ENCODE measurements at places on chromosomes 11 and 22. TPM values are rescaled to one million over a fixed set of nuclear protein-coding genes. Genes with fewer than 3 reads are reported as not detected.

DTX4 gene
- polyA plus RNA-seq: 0.02 TPM

CLCF1 gene
- 0.58 TPM for polyA plus RNA-seq

- no peak overlapping the region for H3K27ac ChIP-seq
- H3K4me1 ChIP-seq: no peaks in the 10 kb centered on the region
- H3K4me3 ChIP-seq: no peak overlapping the region
- H3K36me3 ChIP-seq: peaks cover 11% of the 10 kb centered on the region
Measured at GRCh38 chr11:32960553-32961164, 55.0 kb upstream of the DEPDC7 start.

SLC5A1 gene
- not detected for polyA plus RNA-seq

RFPL2 gene
- polyA plus RNA-seq: 2.4 TPM

PHLDA2 gene
- polyA plus RNA-seq: not detected

GRCh38 chr11:72812604-72812966, 1.6 kb upstream of the ATG16L2 start:
- H3K4me3 ChIP-seq: peak overlapping the region; percentile 99
- peaks cover 44% of the 10 kb centered on the region for H3K4me1 ChIP-seq
- H3K27ac ChIP-seq: peak overlapping the region; percentile 97
- H3K36me3 ChIP-seq: no peaks in the 10 kb centered on the region
- H3K27me3 ChIP-seq: no peaks in the 10 kb centered on the region
- DNase-seq: no peak

DNA sequence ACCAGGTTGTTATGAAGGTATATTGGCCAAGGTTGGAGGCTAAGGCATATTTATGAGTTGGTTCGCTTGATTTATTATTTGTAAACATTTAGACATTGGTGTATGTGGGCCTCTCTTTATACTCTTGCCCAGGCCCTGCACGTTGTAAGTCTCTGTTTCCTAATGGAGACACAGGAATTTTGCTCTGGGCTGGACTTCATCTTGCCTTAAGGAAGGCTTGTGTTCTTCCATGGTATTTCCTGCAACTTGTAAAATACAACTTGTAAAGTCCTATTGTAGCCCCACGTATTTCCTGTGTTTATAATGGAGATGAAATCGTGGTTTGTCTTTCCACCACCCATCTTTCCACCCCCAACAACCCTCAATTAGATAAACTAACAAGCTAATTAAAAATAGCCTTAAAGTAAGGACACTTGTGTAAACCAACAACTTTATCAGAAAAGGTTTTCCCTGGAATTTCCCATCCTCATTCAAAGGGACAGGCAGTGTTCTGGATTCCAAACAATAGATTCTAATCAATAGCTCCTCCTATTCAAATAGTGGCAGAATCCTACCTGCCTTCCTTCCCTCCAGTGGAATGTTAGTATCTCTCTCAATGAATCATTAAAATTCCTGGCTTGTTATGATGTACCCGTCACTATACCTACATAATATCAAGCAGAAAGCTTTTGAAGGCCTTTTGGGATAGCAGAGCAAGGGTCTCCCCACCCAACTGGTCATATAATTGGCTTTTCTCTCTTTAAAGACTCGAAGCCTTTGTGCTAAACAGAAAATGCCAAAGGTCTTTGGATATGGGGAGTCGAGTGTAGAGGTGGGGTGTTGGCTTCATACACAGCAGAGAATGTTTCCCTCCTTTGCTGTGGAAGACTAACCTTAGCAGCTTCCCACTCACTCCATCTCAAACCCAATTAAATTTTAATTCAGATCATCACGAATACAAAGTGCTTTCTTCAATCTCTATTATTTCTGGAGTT, 77.1 kb downstream of the UBASH3B start:
- H3K27me3 ChIP-seq: no peaks in the 10 kb centered on the region
- H3K27ac ChIP-seq: no peak overlapping the region
- no peak overlapping the region for H3K4me3 ChIP-seq
- H3K36me3 ChIP-seq: peaks cover 3% of the 10 kb centered on the region

DNA sequence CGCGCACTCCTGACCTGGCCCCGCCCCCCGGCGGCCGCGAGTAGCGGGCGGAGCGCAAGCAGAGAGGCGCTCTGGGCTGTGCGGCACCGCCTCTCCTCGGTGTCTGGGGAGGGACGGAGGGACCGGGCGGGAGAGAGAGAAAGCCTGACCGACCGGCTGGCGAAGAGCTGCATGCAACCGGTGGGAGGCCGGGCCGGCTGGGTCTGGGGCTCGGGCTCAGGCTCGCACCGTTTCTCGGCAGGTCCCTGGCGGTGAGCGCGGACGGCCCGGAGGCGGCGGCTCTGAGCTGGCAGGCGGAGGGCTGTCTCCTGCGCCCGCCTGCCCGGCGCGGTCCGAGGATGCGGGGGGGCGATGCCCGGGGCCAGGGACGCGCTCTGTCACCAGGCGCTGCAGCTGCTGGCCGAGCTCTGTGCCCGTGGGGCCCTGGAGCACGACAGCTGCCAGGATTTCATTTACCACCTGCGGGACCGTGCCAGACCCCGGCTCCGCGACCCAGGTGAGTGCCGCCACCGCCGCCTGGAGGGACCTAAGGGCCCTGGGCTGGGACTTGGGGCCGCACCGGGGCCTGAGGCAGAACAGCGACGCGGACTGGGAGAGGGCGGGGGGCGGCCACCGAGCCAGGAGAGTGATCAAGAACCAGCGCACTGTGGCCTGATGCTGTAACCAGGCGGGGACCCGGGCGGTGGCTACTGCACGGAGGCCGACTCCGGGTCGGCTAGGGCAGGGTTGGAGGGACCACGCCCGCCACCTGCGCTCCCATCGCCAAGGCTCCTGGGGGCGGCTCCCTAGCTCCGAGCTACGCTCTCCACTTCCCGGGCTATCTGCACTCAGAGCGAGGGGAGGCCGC, at the start of gene SYT9:
SYT9 (plus strand) TSS at position 69 of the 847 bp plus-strand sequence; CDS start at position 352, 283 bp downstream.
- H3K4me1 ChIP-seq: peaks cover 4% of the 10 kb centered on the region
- no peak within 1 kb of the TSS for H3K4me3 ChIP-seq
- H3K27ac ChIP-seq: no peak within 1 kb of the TSS

GRCh38 chr11:37755521-37755920, 1157.5 kb upstream of the RAG2 start:
- H3K4me3 ChIP-seq: no peak overlapping the region
- H3K4me1 ChIP-seq: no peaks in the 10 kb centered on the region
- H3K27me3 ChIP-seq: no peaks in the 10 kb centered on the region
- no peak for DNase-seq
- no peaks in the 10 kb centered on the region for H3K36me3 ChIP-seq

GRCh38 chr11:36824349-36824748, 226.3 kb upstream of the RAG2 start:
- H3K4me1 ChIP-seq: no peaks in the 10 kb centered on the region
- DNase-seq: no peak
- H3K27me3 ChIP-seq: peaks cover 3% of the 10 kb centered on the region
- no peak overlapping the region for H3K27ac ChIP-seq

ZNF408 gene
- 6.3 TPM for polyA plus RNA-seq

DNA sequence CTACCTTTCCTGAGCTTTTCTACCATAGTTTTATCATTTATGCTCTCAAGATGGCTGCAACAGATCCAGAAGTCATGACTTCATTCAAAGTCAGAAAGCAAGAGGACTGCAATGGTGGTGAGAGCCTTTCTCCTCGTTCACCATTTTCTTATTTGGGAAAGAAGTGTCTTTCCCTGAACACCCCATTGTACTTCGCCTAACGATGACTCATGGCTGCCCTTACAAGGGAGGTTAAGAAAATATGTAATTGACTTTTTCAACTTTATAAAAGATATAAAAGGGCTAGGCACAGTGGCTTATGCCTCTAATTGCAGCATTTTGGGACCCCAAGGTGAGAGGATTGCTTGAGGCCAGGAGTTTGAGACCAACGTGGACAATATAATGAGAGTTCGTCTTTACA, 541.7 kb downstream of the METTL15 start:
- no peaks in the 10 kb centered on the region for H3K27me3 ChIP-seq
- no peaks in the 10 kb centered on the region for H3K4me1 ChIP-seq
- DNase-seq: no peak
- H3K27ac ChIP-seq: no peak overlapping the region
- H3K4me3 ChIP-seq: no peak overlapping the region
- H3K36me3 ChIP-seq: no peaks in the 10 kb centered on the region

DNA sequence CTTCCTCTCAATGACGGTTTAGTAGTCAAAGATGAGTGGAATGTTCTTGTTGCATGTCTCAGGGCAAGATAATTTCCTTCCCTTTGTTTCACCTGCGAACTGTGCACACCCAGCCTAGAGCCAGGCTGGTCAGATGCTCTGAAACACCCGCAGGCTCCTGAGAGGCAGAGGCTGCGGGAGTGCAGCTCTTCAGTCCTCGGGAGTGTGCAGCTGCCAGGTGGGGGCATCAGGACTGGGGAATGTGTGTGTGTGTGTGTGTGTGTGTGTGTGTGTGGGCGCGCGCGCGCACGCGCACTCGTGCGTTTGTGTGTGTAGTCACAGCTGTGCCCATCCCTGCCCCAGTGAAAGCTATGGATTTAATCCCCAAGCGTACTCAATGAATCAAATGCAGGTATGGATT, 136.2 kb upstream of the NTM start:
- no peak for DNase-seq
- H3K36me3 ChIP-seq: no peaks in the 10 kb centered on the region
- no peak overlapping the region for H3K27ac ChIP-seq
- no peaks in the 10 kb centered on the region for H3K4me1 ChIP-seq
- no peak overlapping the region for H3K4me3 ChIP-seq

DNA sequence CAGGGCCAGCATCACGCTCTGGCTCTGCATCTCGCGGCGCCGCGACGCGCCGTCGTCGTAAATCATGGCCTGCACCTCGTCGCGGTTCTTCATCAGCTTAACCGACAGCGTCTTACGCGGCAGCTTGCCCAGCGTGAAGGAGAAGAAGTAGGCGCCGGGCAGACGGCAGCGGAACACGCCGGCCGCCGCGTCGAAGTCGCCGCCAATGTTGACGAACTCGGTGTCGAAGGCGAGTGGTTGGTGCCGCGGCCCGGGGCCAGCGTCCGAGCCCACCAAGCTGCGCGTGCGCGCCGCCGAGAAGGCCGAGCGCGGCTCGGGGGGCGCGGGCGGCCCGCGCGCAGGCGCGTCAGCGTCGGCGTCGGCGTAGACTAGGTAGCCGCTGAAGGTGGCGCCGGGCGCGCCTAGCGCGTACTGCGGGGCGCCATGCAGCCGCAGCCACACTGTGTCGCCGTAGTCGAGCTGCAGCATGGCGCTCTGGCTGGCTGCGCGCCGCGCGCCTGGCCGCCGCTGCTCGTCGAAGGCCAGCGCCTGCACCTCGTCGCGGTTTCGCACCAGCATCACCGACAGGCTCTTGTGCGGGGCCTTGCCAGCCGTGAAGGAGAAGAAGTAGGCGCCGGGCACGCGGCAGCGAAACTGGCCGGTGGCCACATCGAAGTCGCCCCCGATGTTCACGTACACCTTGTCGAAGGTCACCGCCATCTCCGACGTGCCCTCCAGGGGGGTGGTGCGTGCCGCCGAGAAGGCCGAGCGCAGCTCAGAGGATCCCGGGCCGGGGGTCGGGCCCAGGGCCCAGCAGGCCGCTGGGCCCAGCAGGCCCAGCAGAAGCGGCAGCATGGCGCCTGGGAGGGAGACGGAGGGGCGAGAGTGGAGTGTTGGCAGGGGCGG, 3.7 kb downstream of the FAM180B start:
- H3K27me3 ChIP-seq: peaks cover 24% of the 10 kb centered on the region
- no peak overlapping the region for H3K27ac ChIP-seq
- no peaks in the 10 kb centered on the region for H3K36me3 ChIP-seq
- no peak overlapping the region for H3K4me3 ChIP-seq

OR9G4 gene
- not detected for polyA plus RNA-seq

GRCh38 chr11:102546427-102546826, 15.9 kb upstream of the MMP7 start:
- DNase-seq: no peak
- H3K27me3 ChIP-seq: no peaks in the 10 kb centered on the region

GRCh38 chr11:78201096-78201818, 12.5 kb downstream of the USP35 start:
- peak overlapping the region; percentile 97 for H3K27ac ChIP-seq
- H3K4me3 ChIP-seq: peak overlapping the region; percentile 71
- no peaks in the 10 kb centered on the region for H3K27me3 ChIP-seq

PKNOX2 gene
- polyA plus RNA-seq: not detected

KRTAP5-8 gene
- not detected for polyA plus RNA-seq

DNA sequence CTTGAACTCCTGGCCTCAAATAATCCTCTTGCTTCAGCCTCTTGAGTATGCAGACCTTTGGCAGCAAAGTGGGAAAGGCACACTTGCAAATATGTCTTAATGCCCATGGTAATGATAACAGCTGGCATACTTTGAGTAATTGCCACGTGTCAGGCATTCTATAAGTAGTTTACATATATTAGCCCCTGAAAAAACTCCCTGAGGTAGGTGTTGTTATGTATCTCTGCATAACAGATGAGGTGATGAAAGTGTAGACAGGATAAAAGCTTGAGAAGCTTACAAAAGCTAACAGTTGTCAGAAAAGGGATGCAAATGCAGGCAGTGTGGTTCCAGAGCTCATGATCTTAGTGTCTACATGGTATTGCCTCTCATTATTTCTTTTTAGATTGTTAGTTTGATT, 291.1 kb upstream of the C11orf87 start:
- H3K4me3 ChIP-seq: no peak overlapping the region
- H3K4me1 ChIP-seq: no peaks in the 10 kb centered on the region
- H3K27ac ChIP-seq: no peak overlapping the region
- DNase-seq: no peak

DNA sequence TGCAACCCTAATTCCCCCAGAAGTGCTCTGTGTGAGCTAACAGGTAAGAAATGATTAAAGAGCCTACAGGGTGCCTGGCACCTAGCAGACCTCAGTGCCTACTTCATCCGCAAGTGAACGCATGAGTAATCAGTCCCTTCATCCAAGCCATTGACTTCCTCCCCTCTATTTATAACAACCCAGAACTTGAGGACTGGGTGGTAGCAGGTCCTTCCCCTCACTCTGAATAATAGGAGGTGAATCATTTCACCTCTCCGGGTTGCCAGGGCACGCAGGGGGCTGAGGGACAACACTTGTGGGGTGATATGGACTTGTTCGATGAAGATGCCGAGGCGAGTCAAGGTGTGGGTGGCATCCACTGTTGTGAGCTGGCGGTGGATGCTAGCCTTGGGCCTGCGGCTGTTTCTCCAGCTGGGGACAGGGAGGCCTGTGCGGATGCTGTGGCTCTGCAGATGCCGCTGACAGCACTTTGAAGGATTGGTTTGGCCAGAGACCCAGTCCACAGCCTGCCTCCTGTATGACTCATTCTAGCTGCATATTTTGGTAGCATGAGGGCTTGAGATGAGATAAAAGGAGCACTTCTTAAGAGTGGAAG, 11.7 kb upstream of the SORL1-AS1 start:
- peaks cover 60% of the 10 kb centered on the region for H3K4me1 ChIP-seq
- peak overlapping the region; percentile 85 for H3K4me3 ChIP-seq
- no peaks in the 10 kb centered on the region for H3K27me3 ChIP-seq
- peak; percentile 57 for DNase-seq
- H3K36me3 ChIP-seq: peaks cover 12% of the 10 kb centered on the region

GRCh38 chr22:33887173-33887572, 33.1 kb downstream of the LARGE1 start:
- no peak overlapping the region for H3K4me3 ChIP-seq
- H3K27ac ChIP-seq: no peak overlapping the region
- H3K27me3 ChIP-seq: peaks cover 20% of the 10 kb centered on the region
- no peaks in the 10 kb centered on the region for H3K4me1 ChIP-seq
- H3K36me3 ChIP-seq: no peaks in the 10 kb centered on the region

- no peaks in the 10 kb centered on the region for H3K4me1 ChIP-seq
- no peaks in the 10 kb centered on the region for H3K36me3 ChIP-seq
- H3K27me3 ChIP-seq: peaks cover 3% of the 10 kb centered on the region
- H3K4me3 ChIP-seq: no peak overlapping the region
Measured at GRCh38 chr11:70510106-70510505, 111.8 kb downstream of the CTTN start.

WT1 gene
- not detected for polyA plus RNA-seq
